GM20000 (cell line): ENCODE measurements at places on chromosomes 1 and 21.

DNA sequence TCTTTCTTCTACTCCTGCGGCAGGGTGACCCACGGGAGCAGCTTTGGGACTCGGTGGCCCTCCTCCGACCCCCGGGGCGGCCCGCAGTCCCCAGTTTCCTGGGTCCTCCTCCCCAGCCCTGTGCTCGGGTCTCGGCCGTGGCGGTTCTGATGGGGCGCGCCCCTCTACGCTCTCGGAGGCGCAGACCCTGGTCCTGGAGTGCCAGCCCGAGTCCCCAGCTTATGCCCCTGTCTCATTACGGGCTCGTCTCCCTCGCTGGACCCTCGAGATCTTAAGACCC lies 430 bp downstream of the BTG2 start:
- DNase-seq = no peak

DNA sequence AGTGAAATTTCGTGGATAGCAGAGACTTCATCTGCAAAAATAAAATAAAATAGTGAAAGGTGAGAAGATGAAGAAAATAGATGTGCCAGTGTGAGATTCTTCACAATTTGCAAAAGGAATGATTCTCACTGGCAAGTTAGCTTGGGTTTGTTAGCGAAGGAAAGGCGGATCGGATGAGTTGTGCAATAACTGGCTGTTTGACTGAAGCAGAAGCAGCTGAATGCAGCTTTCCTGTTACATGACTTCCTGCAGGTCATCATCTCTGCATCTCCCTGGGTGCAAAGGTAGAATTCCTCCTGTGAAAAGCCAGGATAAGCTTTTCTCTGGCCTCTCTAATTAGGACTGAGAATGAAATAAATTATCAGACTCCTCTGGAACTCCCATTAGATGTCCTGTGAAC lies 263.1 kb upstream of the CHRM3 start:
- DNase-seq = no peak

GRCh38 chr21:46168238-46168637 lies 12.9 kb upstream of the FTCD start:
- DNase-seq = no peak

DNA sequence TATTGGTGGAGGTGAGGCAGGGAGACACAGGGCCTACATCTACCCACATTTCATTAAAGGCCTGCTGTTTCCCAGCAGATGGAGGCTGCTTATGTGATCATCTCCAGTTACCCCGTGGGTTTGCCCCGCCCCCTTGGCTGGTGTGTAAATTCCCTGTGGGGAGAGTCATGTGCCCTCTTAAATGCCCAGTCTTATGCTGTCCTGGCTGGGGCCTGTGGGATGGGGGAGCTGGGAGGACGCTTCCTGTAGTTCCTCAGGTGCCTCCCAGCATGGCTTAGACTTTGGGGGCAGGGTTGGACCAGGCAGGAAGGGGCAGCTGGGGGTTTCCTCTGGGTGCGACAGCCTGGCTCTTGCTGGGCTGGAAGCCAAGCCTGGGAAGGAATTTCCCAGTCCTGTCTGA lies 15.5 kb upstream of the CITED4 start:
- DNase-seq = no peak

GRCh38 chr1:98201666-98202081 lies 280.8 kb upstream of the DPYD start:
- no peak for DNase-seq

DNA sequence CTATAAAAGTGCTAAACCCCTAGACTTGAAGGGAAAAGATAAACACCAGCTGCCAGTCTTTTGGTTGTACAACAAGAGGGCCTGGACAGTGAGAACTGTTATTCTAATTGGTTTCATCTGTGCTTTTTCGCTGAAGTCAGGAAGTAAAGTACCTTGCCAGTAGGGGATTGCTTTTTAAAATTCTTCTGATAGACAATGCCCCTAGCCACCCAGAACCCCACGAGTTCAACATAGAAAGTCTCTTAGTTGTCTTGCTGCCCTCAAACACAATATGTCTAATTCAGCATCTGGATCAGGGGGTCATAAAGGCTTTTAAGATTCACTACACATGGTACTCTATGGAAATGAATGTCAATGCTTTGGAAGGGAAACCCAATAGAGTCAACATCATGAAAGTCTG lies 289.2 kb downstream of the TBX15 start:
- DNase-seq = no peak

- no peak for DNase-seq
These were observed 60.3 kb downstream of the SLX9 start for GRCh38 chr21:44999972-45000636.

GRCh38 chr1:71956613-71957285 lies 325.6 kb downstream of the NEGR1 start:
- no peak for DNase-seq

GRCh38 chr21:35825370-35826353 lies 234.7 kb downstream of the SETD4 start:
- DNase-seq = no peak
